ENCODE measurements at places on chromosomes 1 and 21.

DNA sequence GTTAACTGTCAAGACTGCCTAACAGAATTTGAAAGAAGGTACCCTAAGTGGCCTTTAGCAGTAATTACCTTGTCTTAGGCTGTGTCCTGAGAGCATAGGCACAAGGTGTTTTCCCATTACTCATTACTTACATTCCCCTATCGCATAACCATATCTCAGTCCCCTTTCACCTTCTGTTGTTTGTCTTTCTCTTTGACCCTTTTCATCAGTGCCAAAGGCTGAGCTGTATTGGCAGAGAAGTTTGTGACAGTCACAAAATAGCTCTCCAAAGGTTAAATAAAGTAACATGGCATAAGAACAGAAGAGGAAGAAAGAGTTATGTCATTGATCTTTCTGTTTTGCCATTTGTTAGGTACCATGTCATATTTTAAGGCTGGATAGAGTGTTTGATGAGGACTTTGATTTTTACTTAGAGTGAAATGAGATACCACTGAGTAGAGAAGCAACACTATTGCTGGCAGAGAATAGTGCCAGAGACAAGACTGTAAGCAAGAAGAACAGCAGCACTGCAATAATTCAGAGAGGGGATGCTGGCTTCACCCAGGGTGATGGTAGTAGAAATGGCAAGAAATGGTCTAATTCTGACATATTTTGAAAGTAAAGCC lies 497.8 kb downstream of the TTLL7 start:
- no peak for DNase-seq

DNA sequence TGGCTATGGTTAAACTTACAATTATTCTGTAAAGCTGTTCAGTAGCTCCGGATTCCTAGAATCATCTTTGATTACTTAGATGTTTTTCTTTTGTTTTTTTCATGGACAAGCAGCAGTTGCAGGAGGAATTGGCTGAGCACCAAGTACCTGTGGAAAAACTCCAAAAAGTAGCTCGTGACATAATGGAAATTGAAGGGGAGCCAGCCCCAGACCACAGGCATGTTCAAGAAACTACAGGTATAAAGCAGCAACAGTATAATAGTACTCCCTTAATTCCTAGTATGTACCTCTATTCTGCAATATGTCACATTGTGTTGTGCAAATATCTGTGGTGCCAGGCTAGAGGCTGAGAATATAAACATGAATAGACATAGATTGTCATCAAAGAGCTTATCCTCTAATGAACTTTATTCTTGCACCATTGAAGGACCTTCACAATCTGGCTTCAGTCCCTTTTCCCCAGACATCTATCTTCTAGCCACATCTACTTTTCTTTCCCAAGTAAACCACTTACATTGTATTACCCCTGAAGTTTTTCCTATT lies 132.3 kb upstream of the BMP8A start:
- no peak for DNase-seq

- no peak for DNase-seq
Measured at GRCh38 chr1:17690906-17691634, 64.1 kb upstream of the ACTL8 start.

DNA sequence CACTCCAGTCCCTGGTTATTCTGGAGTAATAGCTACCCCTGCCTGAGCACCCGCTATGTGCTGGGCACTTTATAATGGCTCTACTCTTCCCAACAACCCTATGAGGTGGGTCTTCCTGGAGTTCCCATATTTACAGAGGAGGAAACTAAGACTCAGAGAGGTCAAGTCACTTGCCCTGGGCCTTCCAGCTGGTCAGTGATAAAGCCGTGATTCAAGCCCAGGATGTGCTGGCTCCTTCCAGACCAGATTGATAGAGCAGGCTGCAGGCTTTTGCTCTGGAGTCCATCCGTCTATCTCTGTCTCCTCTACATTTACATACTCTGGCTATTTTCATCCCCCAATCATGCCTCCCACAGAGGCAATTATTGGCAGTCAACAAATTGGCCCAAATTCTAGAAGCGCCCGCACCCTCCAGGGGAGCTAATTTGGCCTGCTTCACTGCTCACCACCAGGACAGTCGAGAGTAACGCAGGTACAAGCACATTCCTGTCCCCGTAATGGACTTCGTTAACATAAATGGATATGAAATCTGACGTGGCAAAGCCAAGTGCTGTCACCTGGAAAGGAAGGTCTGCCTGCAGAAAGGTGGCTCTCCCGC lies 39.8 kb upstream of the SELENON start:
- DNase-seq: no peak

DNA sequence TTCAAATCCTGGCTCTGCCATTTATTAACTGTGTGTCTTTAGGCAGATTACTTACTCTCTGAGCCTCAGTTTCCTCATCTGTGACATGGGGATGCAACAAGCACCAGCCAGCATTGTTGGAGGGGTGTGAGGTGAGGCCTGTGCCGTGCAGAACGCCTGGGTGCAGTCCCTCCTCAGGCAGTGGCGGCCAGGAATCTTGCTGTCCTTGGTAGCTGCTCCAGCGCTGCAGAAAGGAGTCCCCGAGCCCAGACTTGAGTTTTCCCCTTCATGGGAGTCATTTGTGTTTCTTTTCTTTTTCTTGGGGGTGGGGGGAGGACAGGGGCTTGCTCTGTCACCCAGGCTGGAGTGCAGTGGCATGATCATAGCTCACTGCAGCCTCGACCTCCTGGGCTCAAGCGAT lies 46.6 kb downstream of the DISP3 start:
- no peak for DNase-seq

DNA sequence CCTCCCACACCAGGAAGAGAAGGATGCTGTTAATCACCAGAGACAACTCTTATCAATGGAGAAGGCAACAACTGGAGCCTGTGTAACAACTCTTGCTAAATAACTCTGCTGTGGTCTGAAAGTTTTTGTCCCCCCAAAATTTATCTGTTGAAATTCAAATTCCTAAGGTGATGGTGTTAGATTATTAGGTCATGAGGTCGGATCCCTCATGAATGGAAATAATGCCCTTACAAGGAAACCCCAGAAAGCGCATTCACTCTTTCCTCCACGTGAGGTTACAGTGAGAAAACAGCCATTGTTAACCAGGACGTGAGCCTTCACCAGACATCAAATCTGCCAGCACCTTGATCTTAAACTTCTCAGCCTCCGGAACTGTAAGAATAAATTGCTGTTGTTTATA lies 141.9 kb upstream of the CXADR start:
- DNase-seq: no peak

- no peak for DNase-seq
Measured at GRCh38 chr1:88117597-88117996, 566.5 kb upstream of the PKN2 start.

GRCh38 chr21:16519036-16519435 lies 789.3 kb downstream of the USP25 start:
- DNase-seq: no peak

GRCh38 chr1:109763646-109764415 lies at the start of gene EPS8L3:
EPS8L3 (minus strand) TSS chr1:109763923; CDS start chr1:109761749, 2,174 bp downstream.
- DNase-seq: no peak

DNA sequence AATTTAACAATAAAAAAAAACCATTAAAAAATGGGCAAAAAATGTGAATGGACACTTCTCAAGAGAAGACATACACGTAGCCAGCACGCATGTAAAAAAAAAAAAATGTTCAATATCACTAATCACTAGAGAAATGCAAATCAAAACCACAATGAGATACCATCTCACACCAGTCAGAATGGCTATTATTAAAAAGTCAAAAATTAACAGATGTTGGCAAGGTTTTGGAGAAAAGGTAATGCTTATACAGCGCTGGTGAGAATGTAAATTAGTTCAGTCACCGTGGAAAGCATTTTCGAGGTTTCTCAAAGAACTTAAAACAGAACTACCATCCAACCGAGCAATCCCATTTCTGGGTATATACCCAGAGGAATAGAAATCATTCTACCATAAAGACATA lies 1091.5 kb upstream of the B3GALT2 start:
- DNase-seq: no peak

- DNase-seq: no peak
Measured at GRCh38 chr21:31367801-31368200, 23.7 kb upstream of the TIAM1 start.

DNA sequence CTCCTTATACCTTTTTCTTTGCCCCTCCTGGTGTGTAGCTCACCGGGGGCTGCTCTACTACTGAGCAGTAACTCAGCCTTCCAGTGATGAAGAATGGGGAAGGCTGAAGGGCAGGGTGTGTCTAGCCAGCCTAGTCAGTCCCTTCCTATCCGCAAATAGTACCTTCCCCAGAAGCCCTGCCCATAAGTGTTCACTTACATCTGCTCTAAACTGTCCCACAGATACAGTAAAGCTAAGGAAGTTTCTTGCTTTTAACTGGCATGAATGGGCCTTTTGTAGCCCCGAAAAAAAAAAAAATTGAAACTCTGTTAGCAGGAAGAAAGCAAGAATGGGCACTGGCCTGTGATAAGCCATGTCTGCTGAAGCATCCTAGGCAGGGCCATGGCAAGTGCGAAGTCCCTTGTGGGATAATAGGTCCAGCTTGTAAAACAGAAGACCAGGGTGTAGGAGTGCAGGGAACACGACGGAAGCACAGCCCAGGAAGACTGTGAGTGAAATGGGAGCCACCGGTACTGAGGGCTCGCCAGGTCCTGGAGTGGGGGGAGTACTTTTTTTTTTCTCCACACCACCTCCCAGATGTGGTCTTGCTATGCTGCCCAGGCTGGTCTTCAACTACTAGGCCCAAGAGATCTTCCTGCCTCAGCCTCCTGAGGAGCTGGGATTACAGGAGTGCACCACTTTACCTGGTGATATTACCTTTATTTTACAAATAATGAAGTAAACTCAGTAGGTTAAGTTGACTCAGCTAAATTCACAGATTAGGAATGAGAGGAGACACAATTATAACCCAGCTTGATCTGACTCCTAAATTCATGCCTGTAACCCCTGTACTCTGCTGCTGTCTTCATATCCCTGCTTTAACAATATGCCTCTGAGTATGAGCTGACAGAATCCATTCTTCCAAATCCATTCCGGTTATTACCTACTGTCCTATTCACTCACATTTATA lies 347.5 kb downstream of the SMYD3 start:
- DNase-seq: no peak

DNA sequence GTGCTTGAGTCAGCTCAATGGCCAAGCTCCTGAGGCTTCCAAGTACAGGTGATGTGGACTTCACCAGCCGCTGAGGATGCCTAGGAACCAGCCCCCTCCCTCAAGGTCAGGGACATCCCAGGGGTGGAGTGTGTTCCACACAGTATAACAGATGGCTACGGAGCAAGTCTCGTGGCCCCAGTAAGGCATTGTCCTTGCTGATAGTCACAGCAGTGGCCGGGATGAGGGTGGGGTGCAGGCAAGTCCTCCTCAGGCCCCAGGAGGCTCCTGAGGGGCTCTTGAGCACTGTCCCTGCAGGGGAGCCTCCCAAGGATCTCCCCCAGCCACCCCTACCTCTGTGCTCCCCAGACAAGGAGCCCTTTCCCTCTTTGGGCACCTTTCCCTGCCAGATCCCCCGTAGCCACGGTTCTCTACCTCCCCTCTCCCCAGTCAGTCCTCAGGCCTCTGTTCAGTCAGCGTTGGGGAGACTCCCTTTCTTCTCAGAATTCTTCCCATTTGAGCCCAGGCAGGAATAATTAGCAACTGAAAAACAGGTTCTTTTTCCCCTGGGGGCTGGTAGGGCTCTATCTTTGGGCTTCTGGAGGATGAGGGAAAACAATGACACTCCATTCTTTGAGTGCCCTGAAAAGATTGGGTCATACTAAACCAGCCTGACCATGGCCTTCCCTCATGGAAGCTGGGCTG lies 7.1 kb upstream of the THEM5 start:
- DNase-seq: no peak

DNA sequence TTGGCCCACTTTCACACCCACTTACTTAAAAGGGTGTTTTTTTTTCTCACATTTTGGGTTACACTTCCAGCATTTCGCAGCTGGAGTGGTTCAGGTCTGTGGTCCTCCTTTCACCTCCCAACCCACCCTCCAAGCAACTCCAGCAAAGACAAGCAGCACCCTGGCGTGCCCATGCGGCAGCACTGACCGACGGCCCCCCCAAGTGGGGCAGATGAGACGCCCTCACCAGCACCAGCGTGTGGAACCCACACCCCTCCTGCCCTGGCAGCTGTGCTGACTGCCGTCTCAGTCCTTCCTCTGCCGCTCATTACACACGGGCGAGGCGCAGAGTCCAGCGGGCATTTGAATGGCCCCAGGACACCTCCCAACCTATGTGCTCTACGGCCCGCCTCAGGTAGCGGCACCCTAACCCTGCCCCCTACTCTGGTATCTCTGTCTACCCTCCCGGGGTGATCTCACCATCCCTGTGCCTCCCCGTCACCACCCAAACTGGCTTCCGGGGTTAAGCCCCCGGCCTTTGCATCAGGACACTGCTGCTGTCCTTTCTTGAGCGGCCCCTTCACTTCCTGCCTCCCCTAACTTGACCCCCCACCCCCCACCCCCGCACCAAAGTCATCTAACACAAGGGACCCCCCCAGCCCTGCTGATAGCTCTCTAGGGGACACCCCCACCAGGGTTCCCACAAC lies 10.9 kb downstream of the LSS start:
- no peak for DNase-seq

DNA sequence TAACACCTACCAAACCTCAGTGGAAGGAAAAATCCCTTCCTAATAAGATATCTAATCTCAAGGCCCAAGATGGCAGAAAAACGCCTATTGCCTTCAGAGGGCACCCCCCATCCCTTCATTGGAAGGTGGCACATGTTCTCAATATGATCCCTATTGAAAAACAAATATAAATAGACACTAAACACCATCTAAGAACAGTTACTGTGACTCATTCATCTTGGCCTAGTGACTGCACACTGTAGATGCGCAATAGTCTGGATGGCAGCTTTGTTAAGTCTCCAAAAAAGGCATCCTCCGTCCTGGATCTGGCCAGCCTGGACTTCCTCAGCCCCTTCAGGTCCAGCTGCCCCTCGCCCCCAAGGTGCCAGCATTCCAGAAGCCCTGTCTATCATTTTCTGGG lies 121.9 kb downstream of the CAPN8 start:
- no peak for DNase-seq

- DNase-seq: no peak
Measured at GRCh38 chr1:205421798-205422197, at the start of gene LEMD1. LEMD1 (minus strand) TSS chr1:205422056; CDS start chr1:205420536, 1,520 bp downstream.

GRCh38 chr1:85406887-85407533 lies 57.9 kb downstream of the DDAH1 start:
- DNase-seq: no peak

DNA sequence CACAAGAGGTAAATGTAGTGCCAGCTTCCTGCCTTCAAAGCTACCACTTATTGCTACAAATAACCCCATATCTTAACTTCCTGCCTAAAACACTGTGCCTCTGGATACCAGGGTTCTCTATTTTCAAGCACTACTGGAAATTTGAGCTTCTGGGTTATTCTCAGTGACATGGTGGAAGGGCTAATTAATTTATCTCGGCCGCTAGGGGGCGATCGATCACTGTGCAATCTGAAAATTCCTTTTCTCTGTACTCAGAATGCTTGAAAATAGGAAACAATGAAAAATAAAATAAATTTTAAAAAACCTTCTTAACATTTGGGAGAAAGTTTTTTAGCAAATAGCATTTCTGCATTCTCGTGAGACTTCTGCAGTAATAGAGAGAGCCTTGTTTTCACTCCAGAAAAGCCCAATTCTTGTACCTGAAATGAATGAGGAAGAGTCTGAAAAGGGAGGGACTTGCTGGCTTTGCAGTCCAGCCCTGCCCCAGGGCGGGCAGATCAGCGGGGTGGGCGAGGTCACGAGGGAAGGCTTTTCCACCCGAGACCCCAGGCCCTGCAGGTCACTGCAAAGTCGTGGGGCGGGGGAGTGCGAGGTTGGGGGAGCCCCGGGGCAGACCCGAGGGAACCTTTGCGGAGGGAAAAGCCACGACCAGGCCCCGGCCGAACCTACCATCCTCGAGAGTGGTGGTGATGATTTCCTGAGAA lies 276.7 kb downstream of the PCP4 start:
- no peak for DNase-seq

- no peak for DNase-seq
Measured at GRCh38 chr1:19219451-19219850, 9.4 kb upstream of the UBR4 start.

GRCh38 chr1:230979389-230979716 lies 459 bp downstream of the ARV1 start:
- no peak for DNase-seq
